Glomerular endothelial cell (primary cell): ENCODE measurements at places on chromosomes 3 and 15. TPM values are rescaled to one million over a fixed set of nuclear protein-coding genes. Genes with fewer than 3 reads are reported as not detected.

DNA sequence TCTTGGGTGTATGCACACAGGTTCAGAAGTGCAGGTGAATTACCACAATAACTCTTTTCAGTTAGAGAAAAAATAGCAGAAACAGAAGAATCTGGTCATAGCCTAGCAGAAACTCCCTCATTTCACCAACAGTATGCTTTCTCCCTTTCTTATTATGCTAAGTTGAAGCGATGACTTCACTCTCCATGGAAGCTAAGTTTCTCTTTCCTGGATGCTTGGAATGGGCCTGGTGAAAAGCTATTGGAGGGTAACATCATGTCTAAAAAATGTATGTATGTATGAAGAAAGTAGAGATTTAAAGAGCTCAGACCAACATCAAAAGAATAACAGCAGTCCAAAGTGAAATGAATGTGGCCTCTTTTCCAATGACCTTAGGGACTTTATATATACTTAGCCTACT lies 145.5 kb downstream of the TIGIT start:
- DNase-seq = no peak

GRCh38 chr15:60476713-60477112 lies 2.2 kb downstream of the ICE2 start:
- DNase-seq = no peak

Gene SLC2A2
- total RNA-seq = not detected in 2 replicates

GRCh38 chr3:136074546-136075170 lies 109.1 kb downstream of the PPP2R3A start:
- DNase-seq = no peak

- no peak for DNase-seq
These were observed 21.9 kb upstream of the RPL29 start for GRCh38 chr3:52017586-52017985.

DNA sequence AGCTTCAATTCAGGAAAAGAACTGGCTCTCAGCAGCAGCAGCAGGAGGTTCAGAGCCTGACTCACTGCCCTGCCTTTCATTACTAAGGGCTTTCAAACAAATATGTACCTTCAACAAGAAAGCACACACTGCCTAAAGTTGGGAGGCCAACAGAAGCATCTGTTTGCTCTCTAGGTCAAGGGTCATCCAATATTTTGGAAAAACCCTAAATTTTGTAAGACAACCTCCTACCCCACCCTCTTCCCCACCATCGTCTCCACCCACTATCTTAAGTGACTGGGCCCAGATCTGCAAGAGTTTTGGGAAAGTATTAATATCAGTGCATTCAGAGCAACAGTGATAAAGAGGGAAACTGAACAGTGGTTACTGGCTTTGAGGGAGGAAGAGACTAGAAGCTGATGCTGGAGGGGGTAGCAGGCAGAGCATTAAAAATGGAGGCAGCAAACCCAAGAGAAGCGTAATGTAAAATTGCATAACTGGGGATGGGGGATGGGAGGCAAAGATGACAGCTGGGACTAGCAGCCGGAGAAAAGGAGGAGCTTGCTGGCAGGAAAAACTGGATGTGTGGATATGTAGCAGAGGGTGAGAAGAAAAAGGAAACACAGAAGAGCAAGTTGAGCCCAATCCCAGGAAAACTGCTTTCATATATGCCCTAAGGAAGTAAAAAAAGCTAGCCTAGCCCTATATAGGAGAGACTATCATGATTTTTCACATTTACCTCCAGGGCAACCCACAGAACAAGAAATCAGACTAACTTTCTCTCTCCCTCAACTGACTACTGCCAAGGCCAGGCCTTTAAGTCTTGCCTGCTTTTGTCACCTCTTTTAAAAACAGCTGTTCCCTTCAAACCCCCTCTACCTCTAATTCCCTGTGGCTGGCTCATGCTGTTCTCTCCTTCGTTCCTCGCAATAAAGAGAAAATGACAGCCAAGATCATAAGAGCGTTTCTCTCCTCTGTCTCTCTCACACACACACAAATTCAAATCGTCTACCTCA lies 31.4 kb downstream of the NPTN start:
- no peak for DNase-seq

Gene HYKK
- total RNA-seq = 1.2 and 3.0 TPM in 2 replicates

DNA sequence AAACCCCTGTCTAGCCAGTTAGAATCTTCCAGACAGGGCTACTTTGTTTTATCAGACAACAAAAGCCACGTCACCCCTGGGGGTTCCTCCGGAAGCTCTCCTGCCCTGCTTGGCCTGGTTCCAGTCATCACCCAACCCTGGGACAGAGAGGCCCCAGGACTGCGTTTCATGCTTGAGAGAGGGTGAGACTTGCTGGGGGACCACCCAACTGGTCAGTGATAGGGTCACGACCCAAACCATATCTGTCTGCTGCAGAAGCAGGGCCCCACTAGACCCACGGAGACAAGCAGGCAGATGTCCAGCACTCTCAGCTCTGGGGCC lies 1.2 kb downstream of the NT5DC2 start:
- peak; percentile 64 for DNase-seq

DNA sequence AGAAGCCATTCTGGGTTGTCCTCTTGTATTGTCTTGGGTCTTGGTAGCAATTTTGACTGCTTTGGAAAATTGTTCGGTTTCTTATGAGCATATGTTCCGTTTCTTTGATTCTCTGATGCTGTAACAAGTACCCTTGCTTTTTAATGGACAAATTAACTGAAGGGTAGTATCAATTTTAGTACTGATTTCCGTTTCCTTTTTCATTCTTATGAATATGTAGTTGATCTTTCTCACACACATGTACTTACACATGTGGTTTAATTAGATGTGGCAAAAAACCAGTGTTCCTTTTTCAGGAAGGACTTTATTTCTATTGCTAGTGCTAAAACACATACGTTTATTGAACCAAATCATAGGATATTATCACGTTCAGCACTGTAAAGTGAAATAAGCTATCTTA lies 119.1 kb downstream of the TCF12 start:
- DNase-seq = no peak

DNA sequence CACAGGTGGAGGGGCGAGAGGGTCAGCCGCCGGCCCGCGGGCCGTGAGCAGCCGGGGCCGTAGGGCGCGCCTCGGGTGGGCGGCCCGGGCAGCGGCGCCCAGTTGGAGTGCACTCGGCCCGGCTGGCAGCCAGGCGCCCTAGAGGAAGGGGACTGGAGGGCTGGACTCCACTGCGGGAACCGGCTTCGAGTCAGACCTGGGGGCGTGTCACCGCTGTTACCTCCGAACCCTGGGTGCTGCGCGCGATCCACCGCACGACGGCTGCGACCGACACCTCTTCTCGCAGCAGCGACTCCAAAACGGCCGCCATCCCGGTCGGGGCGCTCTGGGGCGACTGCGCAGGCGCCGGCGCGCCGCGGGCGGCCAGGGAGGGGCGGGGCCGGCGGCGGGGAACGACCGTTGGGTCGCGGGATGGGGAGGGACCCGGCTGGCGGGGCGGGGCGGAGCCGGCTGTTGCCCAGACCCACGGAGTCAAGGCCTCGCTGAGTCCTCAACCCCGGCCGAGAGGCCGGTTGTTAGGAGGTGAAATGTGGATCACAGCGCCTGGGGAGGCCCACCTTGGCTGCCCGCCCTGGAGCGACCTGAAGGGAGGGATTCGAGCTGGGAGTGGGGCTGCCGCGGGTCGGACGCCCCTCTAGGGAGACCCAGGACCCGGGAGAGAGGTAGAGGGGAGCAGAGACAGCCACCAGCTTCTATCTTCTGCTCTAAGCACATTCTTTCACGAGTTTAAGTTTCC lies at the start of gene CDAN1:
Gene CDAN1 (minus strand): TSS at position 336 of the 736 bp plus-strand sequence. CDS start 26 bp downstream, at position 310.
- no peak for DNase-seq

- DNase-seq = no peak
These were observed 28.9 kb downstream of the DENND4A start for GRCh38 chr15:65762914-65763787.

DNA sequence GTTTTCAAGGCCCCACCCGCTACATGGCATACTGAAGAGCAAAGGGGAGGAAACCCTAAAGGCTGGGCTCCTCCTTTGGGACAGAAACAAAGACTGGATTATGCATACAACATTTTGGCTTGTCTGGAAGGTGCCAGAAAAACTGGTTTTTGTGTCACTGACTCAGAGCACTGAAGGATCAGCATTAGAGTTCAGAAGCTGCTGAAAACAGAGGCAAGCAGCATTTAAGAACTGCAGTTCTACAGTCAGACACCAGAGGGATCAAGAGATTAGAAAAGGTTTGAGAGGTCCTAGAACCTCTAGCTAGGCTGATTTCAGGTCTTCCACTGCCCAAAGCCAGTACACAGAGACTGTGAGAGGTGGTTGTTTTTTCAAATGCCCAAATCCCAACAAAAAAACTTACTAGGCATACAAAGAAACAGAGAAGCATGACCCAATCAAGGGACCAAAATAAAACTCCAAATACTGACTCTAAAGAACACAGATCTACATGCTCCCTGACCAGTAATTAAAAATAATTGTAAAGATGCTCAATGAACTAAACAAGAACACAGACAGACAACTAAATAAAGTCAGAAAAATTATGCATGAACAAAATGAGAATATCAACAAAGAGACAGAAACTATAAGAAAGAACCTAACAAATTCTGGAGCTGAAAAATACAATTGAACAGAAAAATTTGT lies 91.2 kb downstream of the SENP2 start:
- peak; percentile 79 for DNase-seq

Gene CADPS
- total RNA-seq = not detected in 2 replicates

Gene GOLGA6D
- total RNA-seq = not detected in 2 replicates

DNA sequence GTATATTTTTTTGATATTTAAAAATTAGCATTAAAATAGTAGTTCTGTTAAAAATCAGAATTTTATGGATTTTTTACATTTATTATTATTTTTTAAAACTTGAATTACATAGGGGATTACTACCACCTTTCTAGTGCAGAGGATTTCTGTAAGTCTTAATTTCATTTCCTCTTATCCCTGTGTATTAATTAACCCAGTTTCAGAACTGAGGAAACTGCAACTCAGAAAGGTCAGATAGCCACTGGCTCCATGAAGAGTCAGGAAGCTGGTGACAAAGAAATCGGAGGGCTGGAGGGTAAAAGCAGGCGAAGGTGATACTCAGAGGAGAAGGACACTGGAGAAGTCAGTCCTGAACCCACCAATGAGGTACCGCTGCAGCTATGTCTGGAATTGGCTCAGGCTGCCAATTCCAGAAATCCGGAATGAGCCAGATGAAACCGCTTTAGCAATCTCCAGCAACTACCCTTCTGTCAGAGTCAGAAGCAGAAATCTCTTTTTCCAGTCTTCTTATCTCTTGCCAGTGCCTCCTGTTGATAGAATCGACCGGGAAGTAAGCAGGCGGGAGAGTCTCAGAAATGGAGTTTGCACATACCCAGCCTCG lies 308.5 kb downstream of the SV2B start:
- no peak for DNase-seq

GRCh38 chr3:53863145-53863544 lies 16.8 kb downstream of the IL17RB start:
- no peak for DNase-seq

DNA sequence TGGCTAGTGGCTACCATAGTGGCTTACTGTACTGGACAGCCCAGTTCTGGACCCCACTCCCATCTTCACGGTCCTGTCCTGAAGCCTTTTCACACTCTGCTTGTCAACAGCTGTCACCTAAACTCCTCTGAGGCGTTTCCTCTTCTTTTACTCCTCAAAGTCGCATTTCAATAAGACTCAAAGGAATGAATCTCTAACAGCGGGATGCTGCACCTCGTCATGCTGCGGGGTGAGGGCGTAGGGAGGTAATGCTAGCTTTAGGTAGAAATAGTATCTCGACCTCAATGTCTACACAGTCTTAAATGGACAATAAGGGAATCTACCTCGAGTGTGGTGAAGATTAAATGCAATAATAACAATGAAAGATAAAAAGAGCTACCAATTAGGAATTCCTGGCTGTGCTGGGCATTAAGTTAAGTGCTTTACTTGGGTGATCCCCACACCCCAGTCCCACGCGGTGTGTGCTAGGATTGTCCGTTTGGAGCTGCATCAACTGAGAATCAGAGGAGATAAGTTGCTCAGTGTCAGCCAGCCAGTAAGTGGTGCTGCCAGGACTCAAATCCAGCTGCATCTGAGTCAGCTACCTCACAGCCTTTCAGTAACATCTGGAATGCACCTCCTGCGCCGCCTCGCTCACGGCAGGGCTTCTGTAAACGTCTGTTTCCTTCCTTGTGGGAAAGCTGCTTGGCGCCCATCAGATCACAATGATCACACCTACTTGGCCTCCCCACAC lies 14.0 kb downstream of the PLA2G4D start:
- DNase-seq = no peak

DNA sequence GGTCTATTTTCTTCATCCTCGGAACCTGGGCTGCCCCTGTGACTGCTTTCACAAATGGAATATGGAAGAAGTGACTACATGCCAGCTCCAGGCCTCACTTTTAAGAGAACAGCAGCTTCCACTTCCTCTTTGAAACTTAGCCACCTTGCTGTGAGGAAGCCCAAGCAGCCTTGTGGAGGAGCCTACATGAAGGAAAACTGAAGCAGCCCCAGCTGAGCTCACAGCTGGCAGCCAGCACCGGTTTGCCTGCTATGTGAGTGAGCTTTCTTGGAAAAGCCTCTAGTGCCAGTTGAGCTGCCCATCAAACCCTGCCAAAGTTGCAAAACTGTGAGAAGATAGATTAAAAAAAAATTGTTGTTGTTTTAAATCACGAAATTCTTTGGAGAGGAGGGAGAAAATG lies 498.0 kb upstream of the PROK2 start:
- DNase-seq = no peak

- DNase-seq = no peak
These were observed 497 bp upstream of the RPLP1 start for GRCh38 chr15:69451951-69452691.

Gene RLBP1
- not detected in 2 replicates for total RNA-seq

GRCh38 chr3:134260987-134261386 lies 10.3 kb upstream of the RYK start:
- no peak for DNase-seq

GRCh38 chr3:182891364-182891763 lies 89.0 kb downstream of the DCUN1D1 start:
- DNase-seq = no peak

DNA sequence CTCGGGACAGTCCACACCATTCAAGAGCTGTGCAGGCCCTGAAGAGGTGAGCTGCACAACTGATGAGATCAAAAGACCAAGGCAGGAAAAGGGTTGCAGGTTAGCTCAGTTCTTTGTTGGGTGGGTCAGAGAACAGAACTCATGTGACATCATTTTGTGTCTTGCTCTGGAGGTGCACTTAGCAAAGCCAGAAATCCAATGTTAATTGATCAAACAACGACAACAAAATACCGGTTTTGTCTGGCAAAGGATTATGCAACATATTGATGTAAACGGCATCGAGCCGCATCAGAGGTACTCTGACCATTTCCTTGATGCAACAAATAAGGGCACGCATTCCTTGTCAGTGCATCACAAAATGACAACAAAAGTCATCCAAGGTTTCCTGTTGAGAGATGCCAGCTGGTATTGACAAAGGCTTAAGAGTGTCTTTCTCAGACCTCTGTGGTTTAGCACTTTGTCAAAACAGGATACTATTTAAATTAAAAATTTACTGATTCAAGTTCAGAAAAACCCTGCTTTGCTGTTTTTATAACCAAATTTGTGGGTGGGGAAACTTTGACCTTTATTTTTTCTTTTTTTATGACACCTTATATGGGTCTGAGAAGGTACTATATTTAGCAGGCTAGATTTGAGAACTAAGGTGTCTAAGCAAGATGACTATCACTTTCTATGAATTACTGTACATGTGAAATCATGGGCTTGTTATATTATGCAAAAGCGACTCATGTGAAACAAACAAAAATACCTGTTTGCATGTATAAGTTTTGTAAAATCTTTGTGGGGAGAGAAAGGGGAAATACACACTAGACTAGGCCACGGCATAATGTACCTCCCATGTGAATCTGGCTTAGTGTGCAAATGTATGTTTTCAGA lies 496.1 kb downstream of the FOXP1 start:
- DNase-seq = no peak

Gene SEMA3G
- total RNA-seq = 4.9 and 61.3 TPM in 2 replicates
